ENCODE measurements at places on chromosomes 11 and 22. TPM values are rescaled to one million over a fixed set of nuclear protein-coding genes. Genes with fewer than 3 reads are reported as not detected.

Gene HBB
- 61.2 TPM for total RNA-seq

DNA sequence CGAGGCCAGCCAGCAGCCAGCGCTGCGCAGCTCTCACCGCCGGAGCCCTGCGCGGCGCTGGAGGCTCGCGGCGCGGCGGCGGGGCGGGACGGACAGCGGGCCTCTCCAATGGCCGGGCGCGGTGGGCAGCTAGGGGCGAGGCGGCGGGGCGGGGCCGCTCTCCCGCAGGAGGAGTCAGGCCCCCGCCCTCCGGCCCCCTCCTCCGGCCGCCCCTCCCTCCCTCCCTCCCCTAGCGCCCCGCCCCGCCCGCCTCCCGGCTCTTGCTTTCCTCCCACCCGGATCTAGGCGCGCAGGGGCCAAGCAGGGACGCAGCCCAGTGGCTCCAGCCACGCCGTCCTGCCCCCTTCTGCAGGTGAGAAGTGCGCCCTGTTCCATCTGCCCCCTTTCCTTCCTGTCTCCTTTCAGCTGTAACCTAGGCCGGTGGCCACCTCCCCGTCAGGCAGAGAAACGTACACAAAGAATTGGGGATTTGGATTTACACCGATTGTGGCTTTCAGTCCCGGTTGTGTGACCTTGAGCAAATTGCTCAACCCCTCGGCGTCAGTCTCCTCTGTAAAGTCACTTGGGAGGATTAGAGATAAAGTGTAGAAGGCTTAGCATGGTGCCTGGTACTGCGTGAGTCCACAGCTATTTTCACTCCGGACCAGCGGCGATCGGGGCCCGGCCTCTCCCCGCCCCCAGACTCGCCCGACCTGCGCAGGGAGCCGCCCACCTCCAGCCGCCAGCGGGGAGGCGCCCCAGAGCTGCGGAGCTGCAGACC, at the start of gene FZD4:
Gene FZD4 (minus strand): TSS at position 35 of the 760 bp plus-strand sequence. CDS start 310 bp downstream, outside the sequence.
- peak; percentile 97 for DNase-seq

DNA sequence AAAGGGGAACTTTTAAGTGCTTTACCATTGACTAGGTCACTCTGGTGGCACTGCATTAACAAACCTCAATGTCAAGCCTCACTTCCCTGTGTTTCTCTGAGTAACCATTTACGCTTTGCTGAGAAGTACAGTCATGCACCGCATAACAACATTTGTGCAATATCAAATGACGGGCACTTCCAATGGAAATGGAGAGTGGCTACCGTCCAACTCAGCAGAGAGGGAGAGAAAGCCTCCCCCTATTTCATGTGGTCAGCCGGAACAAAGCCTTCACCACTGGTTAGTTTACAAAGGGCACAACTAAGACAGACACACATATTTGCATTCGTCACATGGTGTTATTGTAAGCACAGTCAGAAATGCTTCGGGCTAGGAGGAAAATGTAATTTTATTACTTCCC, 117.3 kb downstream of the RASSF10 start:
- no peak for DNase-seq

DNA sequence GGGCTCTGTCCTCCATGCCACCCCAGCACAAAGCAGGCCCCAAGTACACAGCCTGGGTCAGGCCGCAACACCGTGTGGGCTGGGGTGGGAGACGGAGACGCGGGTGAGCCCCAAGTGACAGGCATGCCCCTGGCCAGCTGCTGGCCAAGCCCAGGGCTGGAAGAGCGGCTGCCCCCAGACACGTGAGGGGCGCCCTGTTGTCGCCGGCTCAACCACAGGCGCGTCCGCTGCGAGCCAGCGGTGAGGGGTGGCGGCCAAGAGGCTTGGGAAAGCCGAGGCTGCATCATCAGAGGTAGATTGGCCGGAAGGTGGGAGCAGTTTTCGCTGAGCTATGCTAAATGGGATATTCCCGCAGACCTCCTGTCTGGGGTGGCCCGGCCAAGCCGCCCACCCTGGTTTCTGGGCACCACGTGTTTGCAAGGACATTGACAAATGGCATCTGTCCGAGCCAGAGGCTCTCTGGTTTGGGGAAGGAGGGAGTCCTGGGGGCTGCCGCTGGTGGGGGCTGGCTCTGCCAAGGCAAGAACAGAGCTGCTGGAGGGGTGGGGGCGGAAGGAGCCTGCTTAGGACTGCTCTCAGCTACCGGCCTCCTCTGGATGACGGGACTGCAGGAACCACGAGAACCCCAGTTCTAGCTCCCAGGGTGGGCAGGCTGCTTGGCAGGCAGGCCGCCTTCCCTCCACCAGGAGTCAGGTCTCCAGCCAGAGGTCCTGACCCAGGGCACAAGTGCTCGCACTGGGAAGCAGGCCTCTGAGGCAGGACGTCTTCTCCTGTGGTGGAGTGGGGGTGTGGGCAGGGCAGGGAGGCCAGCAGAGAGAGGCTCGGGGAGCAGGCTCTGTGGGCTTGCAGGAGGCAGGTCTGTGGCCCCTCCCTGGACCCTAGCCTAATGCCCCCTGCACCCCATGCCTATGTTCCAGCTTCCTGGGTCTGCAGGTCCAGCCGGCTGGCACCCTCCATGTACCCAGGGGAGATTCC, 552 bp downstream of the PRR33 start:
- no peak for DNase-seq

DNA sequence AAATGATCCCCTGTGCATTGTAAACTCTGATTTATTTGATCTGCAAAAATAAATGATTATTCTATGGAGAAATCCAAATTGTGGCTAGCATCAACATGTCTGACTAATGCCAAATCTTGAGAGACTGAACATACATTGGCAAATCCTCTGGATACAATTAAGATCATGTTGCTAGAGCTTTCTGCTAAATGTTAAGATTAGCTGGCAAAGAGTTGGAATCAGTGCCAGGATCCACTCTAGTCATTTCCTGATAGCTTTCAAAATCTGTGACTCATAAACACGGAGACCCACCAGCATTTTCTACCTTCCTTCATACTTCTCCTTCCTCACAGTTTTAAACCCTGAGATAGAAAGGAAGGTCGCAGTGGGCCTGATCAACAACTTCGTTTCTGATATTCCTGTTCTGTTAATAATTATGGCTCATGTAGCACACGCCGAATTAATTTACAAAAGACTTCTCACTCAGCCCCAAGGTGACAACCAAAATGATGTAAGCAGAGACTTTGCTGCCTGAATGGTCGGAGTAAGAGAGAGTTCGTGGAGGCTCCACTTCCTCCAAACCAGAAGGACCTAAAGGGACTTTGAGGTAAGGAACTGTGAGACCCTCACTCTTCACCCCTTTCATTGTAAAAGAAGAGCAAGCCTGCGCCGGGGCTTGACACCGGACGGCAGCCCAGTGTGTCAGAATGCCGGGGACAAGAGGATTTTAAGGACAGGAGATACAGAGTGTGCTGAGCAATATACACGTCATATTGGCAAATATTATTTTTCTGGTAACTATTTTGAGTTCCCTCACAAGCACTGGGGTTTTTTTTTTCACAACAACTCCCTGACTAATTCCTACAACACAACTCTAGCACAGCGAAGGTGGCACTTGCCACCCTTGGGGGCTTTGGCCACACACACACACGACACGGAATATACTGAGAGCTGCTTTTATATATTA, 42.0 kb downstream of the SERPINH1 start:
- no peak for DNase-seq
